Left ventricle myocardium superior (tissue), 1 donor: ENCODE measurements at places on chromosomes 11 and 22.

DNA sequence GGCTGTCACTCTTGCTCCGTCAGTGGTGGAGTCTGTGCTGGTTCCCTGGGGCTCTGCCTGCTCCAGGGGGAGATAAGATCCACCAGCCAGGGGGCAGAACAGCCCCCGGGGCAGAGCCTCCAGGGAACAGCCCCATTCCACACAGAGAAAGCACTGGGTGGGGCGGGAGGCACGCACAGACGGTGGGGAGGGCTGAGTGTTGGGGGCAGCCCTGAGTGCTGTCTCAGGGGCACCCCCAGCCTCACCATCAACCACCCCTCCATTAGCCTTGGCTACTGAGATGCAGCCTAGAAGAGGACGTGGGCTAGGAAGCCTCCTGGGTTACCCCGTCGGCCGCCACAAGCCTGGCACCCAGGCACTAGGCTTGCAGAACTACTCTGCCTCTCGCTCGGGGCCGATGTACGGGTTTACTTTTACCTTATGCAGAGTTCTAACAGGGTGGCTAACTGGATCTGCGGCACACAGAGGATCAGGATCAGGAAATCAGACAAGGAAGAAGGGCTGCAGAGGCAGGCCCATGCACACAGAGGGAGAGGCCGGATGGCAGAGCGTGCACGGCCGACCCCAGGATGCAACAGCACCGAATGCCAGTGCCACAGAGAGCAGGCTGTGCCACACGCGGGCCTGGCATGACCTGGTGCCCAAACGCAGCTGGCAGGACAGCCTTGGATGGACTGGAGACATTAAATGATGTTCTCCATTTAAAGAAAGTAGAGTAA is 140.5 kb downstream of the CTTN start:
- peak; percentile 14 for DNase-seq

- no peak for DNase-seq
Observed at GRCh38 chr11:111450480-111451320, 61.5 kb downstream of the BTG4 start.

DNA sequence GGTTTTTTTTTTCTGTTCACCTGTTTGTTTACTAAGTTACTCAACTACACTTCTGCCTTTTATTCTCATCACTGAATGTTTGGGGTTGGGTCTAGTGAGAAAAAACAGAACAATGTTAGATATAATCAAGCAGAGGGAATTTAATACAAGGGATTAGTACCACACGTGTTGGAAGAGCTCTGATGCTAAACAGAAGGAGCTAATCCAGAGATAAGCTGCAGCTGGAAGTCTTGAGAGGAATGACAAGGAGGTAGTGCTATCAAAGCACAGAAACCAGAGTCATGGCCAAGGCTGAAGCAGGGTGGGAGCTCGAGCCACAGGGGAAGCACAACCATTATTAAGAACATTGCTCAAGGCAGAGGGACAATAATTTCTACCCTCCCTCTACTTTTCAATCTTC is 604.1 kb upstream of the ANO5 start:
- DNase-seq: no peak

DNA sequence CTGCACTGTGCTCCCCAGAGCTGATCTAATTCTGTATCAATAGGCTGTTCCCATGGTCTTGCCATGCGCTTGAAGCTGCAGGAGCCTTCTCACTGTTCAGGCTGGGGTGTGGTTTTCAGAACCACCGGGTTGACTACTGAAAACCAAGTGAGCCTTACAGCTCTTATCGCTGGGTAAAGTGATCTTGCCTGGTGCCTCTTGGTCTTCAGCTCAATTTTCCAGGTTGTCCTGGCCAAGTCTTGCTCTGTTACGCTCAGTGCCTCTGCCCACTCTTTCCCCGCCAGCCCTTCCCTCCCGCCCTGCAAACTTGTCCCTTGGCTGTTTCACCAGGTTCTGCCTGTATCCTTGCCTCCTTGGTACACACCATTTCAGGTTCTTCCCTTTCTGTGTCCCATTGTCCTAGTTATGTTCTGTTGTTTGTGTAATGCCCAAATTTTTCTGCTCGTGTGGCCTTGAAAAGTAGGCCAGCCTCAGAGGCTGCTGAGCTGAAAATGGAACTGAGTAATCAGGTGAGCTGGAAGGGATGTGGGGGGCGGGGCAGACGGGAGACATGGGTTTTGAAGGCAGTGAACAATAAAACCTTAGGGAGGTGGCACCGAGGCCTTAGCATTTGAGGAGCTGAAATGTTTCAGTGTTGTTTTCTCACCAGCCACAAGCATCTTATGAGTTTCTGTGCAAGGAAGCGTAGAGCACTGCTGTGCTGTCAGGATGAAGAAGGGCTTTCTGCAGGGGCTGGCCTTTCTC is 11.2 kb downstream of the PEX26 start:
- no peak for DNase-seq

GRCh38 chr11:100930185-100930778 is 199.3 kb downstream of the PGR start:
- no peak for DNase-seq

GRCh38 chr11:7899418-7899817 is 31.6 kb downstream of the OR10A6 start:
- no peak for DNase-seq

DNA sequence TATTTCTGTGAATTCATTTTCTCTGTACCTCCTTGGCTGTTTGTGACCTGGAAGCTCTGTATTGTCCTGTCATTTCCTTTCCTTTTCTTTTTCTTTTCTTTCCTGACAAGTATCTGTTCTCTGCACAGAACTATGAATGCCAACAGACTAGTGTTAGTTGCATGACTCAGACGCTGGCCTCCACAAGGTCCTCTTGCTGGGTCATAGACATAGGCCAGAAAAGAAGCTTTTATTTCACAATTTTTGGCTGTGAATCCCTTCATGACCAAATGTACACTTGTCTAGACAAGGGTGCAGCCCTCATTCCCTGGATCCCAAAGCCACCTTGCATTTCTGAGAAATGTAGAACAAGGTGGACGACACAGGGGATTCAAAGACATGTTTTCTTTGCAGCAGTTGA is 104.1 kb upstream of the MTNR1B start:
- DNase-seq: no peak

- DNase-seq: no peak
Observed at GRCh38 chr11:39374963-39375698, 2084.3 kb downstream of the LRRC4C start.

DNA sequence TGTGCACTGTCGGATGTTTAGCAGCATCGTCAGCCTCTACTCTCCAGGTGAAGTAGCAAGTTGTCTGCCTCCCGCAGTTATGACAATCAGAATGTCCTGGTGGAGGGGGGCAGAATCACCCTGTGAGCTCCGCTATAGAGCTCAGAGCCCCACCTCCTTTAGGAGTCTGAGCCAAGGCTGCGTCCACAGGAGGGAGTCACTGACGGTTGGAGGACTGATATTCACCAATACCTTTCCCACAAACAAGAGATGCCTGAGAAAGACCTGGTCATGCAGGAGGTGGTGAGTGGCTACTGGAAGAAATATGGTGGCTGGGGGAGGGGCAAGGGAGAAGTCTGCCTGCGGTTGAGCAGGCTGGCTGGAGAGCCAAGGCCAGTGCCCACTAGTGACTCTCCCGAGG is 41.7 kb upstream of the ADA2 start:
- no peak for DNase-seq

GRCh38 chr11:127564810-127565209 is 564.2 kb upstream of the KIRREL3 start:
- DNase-seq: no peak

DNA sequence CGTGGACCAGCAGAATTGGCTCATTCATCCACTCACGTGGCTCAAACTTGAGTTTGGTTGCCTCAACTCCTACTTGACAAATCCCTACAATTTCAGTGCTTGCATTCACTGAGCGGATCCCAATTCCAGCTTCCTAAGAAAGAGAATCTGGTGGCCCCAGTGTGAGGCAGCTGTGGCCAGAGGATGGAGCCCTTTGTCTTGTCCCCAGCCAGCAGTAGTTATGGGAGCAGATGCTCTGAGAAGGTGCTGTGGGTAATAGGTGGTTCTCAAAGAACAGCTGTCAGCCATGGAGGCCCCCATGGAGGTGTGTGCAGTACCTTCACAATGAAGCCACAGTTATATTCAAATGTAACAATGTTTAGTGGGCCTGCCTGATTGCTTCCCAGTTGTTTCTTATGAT is 39.3 kb downstream of the KREMEN1 start:
- no peak for DNase-seq

GRCh38 chr11:124930799-124931198 is 5.0 kb downstream of the HEPACAM start:
- DNase-seq: no peak

DNA sequence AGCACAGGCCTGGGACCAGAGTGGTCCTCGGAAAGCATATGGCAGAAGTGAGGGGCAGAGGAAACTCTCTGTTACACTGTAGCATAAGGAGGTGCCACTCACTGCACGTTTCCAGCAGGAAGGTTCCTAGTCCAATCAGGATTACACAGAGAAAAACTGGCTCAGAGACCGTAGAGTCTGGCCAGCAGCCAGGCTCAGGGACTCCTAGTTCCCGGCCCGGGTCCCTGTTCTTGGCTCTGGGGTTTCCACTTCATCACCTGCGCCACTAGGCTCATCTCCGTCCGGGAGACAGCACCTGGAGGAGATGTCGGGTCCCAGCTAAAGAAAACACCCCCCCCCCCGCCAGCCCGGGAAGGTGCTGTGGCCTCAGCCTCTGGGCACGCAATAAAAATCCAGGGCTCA is 1.1 kb downstream of the TTLL12 start:
- DNase-seq: peak; percentile 82

GRCh38 chr22:49400136-49400940 is 427.3 kb downstream of the BRD1 start:
- DNase-seq: no peak

DNA sequence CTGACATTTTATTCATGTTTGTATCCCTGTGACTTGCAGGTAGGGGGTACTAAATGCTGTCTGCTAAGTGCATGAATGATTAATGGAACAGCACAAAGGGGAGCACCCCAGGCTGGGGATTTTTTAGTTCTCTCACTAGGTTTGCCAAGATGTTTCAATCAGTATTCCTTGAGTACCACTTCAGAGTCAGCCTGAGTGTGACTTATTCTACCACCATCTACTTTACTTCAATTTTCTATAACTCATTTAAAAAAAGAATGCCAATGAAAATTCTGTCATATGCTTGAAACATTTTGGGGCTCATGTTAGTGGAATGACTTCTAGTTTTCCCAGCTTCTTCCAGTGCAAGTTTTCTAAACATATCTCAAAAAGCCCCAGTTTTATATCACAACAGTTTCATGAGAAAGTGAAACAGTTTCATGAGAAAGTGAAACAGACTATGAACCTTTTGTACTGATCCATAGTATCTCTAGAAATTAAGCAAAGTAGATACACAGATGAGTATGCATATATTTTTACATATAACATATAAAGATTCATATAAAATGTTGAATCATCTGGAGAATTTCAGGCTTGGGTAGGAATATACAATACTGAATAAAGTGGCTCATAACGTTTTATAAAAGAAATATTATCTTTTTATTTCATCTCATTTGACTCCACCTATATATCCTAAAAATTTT is 252.4 kb downstream of the GRM5 start:
- no peak for DNase-seq

DNA sequence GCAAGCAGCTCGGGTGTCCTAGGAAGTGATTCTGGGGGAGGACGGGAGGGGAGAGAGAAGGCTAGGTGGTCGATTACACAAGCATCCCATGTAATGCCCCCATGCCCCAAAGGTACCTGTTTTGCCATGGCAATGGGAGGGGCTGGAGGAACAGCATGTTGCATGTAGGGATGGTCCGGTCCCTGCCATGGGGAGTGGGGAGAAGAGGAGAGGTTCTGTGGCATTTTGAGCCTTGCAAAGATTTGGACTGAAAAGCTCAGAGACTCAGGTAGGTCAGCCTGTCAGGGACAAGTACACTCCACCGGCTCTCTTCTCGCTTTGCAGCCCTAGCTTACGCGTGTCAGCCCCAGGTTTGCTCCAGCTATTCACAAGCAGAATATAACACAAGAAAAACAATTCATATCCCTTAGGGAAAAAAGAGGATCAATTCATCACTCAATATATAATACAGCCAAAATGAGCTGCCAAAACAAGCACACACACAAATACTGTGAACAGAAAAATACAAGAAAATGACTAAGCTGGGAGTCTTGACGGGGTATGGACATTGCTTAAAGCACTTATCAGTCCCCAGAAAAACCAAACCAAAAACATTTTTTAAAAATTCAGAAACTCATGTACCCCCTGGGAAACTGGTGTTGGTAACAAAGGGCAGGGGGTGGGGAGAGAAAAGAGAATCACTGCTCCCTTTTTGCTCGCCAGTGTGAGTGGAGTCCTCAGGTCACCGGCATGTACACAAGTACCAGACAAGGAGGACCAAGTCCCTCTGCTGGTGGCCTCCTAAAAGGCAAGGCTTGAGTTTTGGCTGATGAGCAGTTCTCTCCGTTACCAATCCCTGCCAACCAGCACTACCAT is 21.6 kb downstream of the APOL5 start:
- DNase-seq: no peak

GRCh38 chr11:67071420-67072284 is 15.0 kb downstream of the RHOD start:
- peak; percentile 89 for DNase-seq

GRCh38 chr11:27217948-27218420 is 145.0 kb downstream of the CCDC34 start:
- DNase-seq: no peak

- no peak for DNase-seq
Observed at GRCh38 chr11:22752908-22753310, 76.7 kb downstream of the SVIP start.

- DNase-seq: peak; percentile 44
Observed at GRCh38 chr22:29524442-29525191, 28.9 kb downstream of the THOC5 start.
